ENCODE measurements at places on chromosomes 1 and 21.
A peak's percentile ranks its signal among the peaks of the same experiment; 100 is the strongest.

DNA sequence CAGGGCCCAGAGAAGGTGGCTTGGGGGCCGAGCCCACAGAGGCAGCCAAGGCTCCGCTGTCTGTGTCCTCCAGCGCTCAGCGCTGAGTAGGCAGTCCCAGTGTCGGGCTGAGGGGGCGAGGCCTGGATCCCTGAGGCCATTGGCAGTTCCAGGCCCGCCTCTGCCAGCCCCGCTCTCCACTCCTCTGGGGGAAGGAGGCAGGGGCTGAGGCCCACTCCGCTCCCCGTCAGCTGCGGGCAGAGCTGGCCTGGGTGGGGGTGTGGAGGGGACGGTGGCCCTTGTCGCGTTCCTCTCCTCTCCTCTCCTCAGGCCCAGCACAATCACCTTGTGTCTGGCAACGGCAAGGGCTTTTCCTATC, 132.8 kb downstream of the CASZ1 start:
- no peak for DNase-seq

DNA sequence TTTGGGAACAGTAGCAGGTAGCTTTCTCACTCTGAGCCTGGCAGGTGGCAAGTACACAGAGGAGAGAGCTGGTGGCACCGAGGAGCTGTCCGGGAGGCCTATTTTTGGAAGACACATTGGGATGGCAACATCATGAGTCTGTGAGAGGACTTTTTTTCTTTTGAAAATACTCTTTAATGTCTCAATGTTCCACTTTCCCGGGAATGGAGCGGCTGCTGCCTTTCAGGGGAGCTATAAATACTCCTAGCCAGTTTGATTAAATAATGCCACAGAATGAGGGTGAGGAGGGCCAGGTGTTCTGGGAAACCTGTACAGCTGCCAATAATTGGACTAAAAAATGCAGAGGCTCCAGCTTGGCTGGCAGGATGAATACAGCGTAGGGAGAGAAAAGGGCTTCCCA, 93.3 kb upstream of the COG2 start:
- DNase-seq = no peak

DNA sequence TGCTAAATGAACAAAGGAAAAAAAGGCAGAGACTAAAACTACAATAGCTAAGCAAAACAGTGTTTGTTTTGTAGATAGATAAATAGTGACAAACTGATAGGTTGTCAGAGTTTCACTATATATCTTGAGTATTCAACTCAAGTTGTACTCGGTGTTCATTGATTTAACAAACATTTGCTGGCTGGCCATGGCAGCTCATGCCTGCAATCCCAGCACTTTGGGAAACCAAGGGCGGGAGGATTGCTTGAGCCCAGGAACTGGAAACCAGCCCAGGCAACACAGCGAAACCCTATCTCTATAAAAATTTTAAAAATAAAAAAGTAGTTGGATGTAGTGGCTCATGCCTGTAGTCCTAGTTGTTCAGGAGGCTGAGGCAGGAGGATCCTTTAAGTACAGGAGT, 17.3 kb downstream of the C1orf185 start:
- no peak for DNase-seq

DNA sequence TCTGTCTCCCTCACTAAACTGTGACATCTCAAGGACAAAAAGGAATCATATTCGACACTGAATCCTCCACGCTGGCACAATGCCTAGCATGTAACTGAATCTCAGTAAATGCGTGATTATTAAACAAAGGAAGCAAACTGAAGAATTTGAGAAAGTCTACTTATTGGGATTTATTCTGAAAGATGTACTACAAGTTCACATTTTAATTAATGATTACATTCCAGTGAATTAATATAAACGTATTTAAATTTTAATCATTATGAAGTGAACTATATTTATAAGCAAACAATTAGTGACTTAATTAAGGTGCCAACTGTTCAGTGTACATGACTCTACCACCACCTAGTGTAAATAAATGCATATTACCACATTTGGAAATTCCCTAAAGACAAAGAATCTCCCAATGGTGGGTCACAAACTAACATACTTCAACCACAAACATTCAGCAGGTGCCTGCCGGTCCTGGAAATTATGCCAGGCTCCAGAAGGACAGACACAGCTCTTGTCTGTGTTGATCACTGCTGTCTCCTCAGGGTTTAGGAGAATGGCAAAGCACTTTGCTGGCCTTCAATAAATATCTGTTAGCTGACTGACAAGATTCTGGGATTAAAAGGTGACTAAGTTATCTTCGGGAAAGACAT, 56.3 kb downstream of the SMYD3 start:
- no peak for DNase-seq

- no peak for DNase-seq
These were observed 199.6 kb downstream of the DPYD start for GRCh38 chr1:97721221-97721620.

DNA sequence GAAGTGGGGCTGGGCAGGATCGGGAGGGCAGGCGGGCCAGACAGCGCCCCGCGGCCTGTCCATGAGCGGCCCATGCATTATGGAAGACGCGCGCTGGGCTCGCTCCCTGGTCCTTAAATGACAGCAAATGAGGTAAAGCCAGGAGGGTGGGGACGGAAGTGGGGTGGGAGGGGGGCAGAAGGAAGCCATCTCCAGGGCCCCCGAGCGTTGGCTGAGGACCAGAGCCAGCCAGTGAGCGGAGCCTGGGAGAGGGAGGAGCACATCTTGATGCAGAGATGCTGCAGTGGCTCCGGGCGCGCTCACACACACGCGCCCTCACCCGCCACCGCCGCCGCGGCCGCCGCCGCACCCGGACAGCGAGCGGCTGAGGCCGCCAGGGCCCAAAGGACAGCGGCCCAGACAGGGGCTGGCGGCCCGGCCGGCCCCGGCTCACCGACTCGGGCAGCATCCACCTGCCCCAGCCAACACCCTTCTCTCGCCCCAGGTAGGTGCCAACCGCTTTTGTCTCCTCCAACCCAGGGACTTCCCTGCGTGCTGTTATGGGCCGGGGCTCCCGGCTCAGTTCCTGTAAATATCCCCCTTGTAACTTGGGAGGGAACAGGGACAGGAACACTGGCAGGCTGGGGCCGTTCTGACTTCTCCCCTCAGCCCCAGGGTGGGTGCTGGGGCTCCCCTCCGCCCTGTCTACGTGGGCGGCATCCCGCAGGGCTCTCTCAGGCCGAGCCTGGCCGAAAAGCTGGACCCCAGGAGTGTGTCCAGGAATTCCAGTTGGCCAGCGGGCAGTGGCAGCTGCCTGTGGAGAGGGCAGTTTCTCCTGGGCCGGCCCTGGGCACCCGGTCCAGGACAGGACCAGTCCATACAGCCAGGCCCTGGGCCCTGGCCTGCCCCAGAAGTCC, at the start of gene CNTN2:
Gene CNTN2 (plus strand): TSS at position 302 of the 896 bp plus-strand sequence. CDS start 9,974 bp downstream, outside the sequence.
- DNase-seq = no peak

GRCh38 chr1:210618369-210618768, 289.7 kb downstream of the HHAT start:
- DNase-seq = no peak

DNA sequence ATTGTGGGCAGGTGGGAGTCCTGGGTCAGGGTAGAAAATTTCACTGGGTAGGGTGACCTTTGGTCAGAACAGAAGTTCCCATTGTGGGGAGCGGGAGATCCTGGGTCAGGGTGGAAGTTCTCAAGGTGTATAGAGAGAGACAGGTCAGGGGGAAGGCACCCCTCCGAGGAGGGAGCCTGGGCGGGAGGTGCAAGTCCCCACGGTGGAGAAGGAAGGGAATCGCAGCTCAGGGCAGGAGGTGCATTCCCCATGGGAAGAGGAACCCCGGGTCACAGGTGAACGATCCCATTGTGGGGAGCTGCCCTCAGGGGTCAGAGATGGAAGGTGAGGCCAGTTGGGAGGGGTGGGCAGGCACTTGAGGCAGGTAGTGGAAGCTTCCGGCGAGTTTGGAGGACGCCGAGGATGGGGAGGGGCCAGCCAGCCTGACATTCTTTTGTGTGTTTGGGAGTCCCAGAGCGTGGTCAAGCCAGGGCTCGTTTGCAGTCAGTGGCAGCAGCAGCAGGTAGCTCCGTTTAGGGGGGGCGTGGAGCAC, 637 bp downstream of the LYPLA2 start:
- no peak for DNase-seq

- DNase-seq = no peak
These were observed 16.5 kb upstream of the PKP1 start for GRCh38 chr1:201266774-201267173.

- DNase-seq = no peak
These were observed 411.3 kb downstream of the NPHP4 start for GRCh38 chr1:5580926-5581325.

GRCh38 chr1:150970808-150971582, 3.6 kb downstream of the CERS2 start:
- DNase-seq = no peak

- no peak for DNase-seq
These were observed 75.9 kb downstream of the IVNS1ABP start for GRCh38 chr1:185241127-185241526.

GRCh38 chr1:36279110-36279788, 26.9 kb upstream of the SH3D21 start:
- DNase-seq = no peak

DNA sequence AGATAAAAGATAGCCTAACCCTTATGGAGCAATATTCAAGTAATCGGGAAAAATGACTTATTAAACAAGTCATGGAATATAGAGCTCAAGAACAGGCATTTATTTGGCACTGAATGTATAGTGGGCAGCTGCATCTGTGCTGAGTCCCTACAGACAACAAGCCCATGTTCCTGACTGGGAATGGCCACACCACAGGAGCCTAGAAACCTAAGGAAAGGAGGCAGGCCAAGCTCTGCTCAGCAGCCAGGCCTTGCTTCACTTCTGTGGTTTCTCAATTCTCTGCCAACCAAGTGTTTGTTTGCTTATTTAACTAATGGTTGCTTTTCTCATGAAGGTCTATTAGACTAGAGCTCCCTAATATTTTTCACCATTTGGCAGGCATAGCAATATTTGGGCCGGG, 21.5 kb downstream of the AK2 start:
- DNase-seq = no peak

- DNase-seq = no peak
These were observed 2.8 kb downstream of the DOP1B start for GRCh38 chr21:36159356-36159921.

DNA sequence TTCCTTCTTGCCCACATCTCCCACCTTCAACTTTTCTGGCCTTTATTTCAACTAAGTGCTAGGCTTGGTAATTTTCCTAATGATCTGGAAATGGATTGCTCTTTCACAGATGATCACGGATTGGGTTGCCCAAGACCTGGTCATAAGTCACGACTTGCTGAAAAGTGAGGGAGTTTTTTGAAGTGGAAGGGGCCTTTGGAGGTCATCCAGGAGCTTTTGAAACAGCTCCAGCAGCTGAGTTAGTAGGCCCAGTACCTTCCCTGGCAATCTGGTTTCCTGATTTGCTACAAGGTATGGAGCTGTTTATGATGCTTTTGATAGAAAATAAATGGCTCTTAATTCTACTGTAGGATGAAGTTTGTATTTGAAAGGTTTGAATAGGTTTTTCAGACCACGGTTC, 20.4 kb downstream of the GREM2 start:
- no peak for DNase-seq

- no peak for DNase-seq
These were observed 76.0 kb upstream of the POGK start for GRCh38 chr1:166763318-166763717.

DNA sequence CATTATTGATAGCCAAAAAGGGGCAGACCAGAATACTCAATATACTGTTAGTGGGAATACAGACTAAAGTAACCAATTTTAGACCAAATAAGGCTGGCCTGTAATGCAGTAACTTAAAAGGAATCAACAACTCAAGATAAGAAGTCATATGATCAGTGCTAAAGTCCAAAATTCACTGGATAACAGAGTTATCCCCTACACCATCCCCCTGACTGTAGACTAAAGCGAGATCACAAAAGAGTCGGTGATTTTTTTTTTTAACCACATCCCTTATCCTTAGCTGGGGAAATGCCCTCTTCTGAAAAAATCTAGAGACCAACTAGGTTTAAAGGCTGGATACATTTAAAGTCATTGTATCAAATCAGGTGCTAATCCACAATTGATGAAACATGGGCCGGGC, 7.7 kb downstream of the UBR4 start:
- DNase-seq = no peak

GRCh38 chr1:232404981-232405731, 224.8 kb downstream of the SIPA1L2 start:
- DNase-seq = no peak

GRCh38 chr1:69643266-69643665, 75.5 kb downstream of the LRRC7 start:
- no peak for DNase-seq

DNA sequence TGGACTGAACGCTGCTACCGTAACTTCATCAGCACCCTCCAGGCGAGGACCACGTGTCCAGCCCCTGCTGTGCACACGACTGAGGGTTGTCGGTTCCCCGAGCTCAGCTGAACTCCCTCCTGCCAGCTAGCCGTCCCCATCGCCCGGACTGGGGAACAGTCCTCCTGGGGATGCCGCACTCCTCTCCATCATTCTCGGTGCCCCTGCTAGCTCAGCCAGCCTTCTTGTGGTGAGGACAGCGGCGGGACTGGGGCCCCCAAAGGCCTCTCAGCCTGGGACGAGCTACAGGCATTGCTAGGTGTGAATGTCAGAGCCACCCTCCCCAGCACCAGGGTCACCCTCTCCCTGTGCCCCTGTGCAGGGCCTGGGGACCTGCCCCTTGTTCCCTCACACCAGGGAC, 8.8 kb upstream of the TTC34 start:
- DNase-seq = no peak

DNA sequence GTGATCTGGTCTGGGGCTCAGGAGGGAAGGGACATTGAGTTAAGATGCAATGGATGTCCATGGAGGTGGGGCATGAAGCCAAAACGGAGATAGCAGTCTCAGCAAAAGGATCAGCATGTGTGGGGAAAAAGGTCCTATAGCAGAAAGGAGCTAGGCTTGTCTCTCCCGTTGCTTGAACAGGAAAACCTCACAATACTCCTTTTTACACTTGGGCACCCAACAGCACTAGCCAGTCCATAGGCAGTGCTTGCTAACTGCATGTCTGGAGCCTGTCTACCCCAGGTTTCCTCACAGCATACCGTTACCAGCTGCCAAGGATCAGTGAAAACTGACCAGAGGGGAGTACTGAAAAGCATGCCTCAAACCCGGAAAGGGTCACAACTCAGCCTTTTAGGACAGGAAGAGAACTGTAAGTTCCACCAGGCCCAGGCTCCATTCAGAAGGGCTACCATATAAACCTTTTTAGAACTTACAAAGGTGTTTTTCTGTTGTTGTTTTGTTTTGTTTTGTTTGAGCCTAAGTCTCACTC, 78.6 kb downstream of the JAK1 start:
- DNase-seq = no peak

GRCh38 chr1:234781241-234782065, 171.5 kb upstream of the IRF2BP2 start:
- no peak for DNase-seq

GRCh38 chr1:54973205-54973921, 7.1 kb upstream of the TMEM61 start:
- DNase-seq = no peak

DNA sequence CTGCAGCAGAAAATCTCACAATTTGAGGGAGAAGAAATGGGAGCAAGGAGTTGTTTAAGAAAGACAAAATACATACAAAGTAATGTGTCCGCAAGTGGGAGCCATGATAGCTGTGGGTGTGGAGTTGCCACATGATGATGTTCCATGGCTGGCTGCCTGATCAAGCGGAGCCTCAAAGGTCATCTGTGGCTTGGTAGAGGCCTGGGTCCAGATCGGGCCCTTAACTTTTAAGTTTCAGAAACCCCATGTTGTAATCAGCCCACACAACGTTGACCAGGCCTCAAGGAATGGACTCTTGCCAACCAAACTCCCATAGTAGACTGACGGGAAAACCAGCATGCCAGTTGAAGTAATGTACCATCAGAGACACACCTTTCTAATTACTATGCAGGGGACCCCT, 64.7 kb upstream of the ANGPTL1 start:
- no peak for DNase-seq

- peak; percentile 74 for DNase-seq
These were observed 101.3 kb downstream of the IER5 start for GRCh38 chr1:181189691-181190363.

GRCh38 chr1:220380885-220381284, 108.6 kb upstream of the RAB3GAP2 start:
- no peak for DNase-seq
